Skeletal muscle cell (primary cell): ENCODE measurements at places on chromosomes 2 and 18.

GRCh38 chr2:84827978-84828575 lies 52.8 kb downstream of the TRABD2A start:
- no peak for DNase-seq

DNA sequence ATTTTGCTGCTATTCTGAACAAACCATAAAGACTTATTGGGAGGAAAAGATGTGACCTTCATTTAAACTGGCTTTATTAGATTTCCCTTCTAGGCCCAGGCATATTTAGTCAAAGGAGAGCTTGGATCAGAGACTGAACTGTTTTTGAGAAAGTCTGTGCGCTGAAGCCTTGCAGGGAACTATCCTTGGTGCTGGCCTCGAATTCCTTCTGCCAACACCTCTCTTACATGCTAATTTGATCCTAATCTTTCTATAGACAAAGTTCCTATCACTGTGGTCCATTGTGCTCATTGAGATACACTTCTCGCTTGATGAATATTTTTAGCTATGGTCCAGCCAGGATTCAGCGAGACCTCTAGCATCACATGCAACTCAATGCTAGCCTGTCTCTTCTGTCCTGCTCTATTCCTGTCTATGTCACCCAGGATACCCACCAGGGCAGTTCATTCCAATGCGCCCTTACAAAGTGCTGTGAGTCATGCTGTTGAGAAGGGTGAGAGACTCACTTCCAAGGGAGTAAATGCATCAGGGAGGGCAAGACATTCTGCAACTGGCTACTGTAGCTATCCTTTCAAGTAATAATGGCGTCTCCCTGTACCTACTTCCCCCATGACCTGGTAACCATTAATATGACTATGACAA lies 356.7 kb upstream of the LYPD1 start:
- no peak for DNase-seq

- DNase-seq = no peak
These were observed 12.9 kb downstream of the HTR2B start for GRCh38 chr2:231111987-231112386.

GRCh38 chr2:149451417-149452165 lies 121.2 kb downstream of the LYPD6 start:
- DNase-seq = no peak

DNA sequence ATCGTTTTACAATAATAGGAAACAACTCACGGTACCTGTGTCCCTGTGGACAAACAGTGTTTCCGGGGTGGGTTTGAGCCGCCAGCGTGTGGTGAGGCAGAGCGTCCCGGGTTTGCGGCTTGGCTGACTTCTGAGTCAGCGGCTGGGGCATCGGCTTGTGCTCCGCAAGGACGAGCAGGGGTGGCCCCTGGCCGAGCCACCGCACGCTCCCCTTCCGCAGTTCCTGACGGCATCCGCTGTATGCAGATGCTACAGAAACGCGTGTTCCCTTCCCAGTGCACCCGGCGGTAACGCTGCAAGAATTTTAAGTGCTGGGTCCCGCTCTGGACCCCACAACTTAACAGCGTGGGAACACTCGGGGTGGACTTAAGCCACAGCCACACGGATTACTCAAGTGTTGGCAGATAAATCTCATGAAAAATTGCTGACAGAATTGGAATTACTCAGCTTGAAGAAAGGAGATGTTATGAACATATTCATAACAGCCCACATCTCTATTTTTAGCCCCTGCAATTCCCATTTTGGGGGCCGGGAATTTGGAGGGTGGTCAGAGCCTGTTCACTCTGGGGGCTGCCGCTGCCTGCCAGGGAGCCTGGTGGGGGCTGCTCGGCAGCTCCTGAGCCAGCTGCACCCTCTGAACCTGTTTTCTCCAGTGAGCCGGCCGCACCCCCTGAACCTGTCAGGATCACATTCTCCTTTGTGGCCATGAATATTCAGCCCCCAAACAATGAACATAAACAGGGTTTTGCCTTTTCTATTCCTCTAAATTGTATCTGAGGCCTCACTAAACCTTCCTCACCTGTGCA lies 12.6 kb upstream of the KCNG2 start:
- DNase-seq = peak; percentile 48

GRCh38 chr18:23943903-23944624 lies 70.5 kb upstream of the TTC39C start:
- peak; percentile 38 for DNase-seq

DNA sequence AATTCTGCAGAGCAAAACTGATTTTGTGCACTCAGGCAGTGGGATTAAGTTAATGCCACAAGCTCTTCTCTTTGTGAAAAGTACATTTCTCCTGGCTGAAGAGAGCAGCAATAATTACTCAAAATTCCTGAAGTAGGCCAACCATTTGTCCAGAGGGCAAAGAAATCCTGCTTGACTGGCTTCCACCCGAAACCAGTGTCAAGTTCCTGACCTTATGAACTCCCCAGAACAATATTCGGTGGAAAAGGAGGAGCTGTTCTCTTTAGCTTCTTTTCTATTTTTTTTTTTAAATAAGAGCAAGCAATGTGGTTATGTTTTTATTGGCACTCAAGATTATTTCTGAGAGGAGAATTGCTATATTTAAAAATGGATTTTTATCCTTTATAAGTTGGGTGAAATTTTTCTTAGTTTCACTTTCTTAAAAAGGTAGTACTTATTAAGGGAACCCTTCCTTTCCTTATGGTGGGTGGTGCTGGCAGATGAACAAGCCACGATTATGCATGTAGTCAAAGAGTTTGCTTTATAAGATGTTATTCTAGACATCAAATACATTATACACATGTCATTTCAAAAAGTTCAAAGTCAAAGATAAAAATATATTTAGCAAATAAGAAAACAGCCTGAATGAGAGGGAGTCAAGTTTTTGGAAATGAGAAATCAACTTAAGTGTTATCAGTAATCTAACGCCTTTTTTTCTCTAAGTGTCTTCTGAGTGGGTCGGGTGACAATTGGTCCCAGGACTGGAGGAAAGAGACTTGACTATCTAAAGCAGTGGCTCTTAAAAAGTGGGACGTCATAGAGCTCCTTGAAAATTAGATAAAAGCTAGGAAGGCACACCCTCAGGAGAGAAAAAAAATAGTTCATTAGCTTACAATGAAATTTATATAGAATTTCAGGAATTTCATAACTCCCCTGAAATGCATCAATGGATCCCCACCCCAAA lies 194.5 kb downstream of the IKZF2 start:
- DNase-seq = no peak

GRCh38 chr2:52178845-52179244 lies 1146.9 kb upstream of the NRXN1 start:
- no peak for DNase-seq

DNA sequence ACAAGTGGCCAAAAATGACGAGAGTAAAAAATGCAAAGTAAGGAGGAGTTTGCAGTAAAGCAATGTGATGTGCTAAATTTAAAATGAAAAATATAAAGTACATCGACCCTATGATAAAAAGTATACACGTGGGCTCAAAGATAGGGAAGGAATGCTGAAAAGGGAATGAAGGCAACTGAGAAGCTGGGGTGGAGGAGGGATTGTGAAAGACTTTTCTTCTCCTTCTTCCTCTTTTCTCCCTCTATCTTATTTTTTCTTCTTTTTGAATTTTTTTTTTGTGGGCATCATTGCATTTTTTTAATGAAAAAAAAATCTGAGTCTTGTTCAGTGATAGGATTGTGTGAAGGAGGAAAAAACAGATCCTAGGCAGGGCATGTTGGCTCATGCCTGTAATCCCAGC lies 57.6 kb upstream of the STK17B start:
- DNase-seq = no peak

DNA sequence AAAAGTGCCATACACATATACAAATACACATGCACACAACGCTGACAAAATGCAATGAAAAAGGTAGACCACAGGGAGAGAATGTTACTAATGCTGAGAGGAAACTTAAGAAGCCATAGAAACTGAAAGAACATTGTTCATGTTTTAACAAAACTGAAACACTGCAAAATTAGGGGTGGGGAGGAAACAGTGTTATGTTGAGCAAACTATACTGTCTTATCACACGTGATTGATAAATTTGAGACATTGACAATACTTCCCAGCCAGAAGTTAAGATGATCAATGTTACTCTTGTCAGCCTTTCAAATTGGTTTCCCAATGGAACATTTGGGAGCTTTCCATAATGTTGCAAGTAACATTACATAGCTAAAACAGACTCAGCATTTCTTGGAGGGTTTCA lies 165.5 kb downstream of the L3MBTL4 start:
- no peak for DNase-seq

GRCh38 chr2:86623043-86623493 lies 597 bp downstream of the RNF103 start:
- no peak for DNase-seq
